ENCODE measurements at places on chromosomes 2 and 18. TPM values are rescaled to one million over a fixed set of nuclear protein-coding genes. Genes with fewer than 3 reads are reported as not detected.
A peak's percentile ranks its signal among the peaks of the same experiment; 100 is the strongest.

DNA sequence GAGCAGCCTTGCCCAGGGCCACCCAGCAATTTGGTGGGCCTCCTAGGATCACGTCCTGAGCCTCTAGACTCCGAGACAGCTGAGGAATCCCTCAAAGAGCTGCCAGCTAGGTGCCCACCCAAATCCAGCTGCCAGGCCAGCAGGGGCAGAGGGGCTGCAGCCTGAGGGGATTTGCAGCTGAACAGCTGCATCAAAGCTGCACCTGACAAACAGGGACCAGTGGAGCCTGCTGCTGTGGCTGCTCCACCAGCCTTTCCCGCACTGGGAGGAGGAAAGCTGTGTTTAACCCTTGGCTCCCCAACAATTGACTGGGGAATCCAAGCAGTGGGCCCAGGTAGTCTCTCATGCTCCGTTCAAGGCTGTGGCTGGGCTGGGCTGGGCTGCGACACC, 8.2 kb downstream of the ADRA2B start:
- DNase-seq: no peak

DNA sequence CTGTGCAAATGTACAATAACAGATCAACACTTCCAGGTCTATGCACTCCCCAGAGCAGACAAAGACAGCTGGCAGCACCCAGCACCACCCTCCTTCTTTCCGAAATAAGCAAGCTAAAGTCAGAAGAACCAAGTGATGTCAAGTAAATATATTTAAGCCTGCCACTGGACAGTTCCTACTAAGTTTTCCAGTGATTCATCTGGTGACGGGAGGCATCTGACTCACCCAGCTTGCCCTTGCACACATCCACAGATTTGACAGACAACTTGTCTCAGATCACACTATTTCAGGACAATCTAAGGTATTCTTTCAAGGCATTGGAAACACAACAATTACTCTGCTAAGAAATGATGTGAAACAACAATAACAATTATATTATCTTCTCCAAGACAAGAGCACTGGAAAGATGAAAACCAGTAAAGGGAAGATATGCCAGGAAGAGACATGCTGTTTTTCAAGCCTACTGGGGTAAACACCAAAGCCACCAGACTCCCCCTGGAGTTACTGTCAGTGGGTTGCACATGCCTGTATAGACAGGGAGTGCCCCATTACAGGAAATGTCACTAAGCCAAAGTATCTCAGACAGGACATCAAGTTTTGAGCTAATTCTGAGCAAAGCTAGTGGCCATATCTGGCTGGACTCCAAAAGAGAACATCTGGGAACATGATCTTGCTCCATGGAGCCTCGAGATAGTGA, 287.9 kb upstream of the KLHL29 start:
- DNase-seq: no peak

GALNT14 gene
- polyA plus RNA-seq: 2.4 TPM

GRCh38 chr2:177359836-177360595, 32.6 kb upstream of the AGPS start:
- DNase-seq: peak; percentile 38

- no peak for DNase-seq
Measured at GRCh38 chr2:152200565-152201465, 25.3 kb upstream of the STAM2 start.

ASXL3 gene
- 5.3 TPM for polyA plus RNA-seq

GRCh38 chr18:36697905-36698304, 130.9 kb downstream of the TPGS2 start:
- no peak for DNase-seq

NT5C1B gene
- polyA plus RNA-seq: 0.25 TPM

DNA sequence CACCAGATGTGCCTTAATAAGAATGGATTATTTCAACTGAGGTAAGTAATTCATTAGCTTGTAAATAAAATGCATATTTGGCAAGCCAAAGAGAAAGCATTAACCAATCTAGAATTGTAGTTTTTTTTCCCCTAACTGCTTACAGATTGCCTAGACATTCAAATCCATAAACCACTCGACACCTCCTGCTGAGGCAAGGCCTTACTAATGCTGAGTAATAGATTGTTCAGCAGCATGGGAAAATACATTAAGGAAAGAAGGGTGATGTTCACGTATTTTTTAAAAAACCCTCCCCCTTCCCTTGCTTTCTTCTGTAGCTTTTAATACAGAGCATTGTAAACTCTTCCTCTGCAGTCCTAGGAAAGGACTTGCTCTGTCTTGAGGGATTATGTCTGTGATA, 17.0 kb upstream of the LINC00305 start:
- DNase-seq: no peak

LDLRAD4 gene
- 9.3 TPM for polyA plus RNA-seq

GRCh38 chr2:119837759-119838158, 78.0 kb downstream of the PTPN4 start:
- no peak for DNase-seq

EGR4 gene
- not detected for polyA plus RNA-seq

DNA sequence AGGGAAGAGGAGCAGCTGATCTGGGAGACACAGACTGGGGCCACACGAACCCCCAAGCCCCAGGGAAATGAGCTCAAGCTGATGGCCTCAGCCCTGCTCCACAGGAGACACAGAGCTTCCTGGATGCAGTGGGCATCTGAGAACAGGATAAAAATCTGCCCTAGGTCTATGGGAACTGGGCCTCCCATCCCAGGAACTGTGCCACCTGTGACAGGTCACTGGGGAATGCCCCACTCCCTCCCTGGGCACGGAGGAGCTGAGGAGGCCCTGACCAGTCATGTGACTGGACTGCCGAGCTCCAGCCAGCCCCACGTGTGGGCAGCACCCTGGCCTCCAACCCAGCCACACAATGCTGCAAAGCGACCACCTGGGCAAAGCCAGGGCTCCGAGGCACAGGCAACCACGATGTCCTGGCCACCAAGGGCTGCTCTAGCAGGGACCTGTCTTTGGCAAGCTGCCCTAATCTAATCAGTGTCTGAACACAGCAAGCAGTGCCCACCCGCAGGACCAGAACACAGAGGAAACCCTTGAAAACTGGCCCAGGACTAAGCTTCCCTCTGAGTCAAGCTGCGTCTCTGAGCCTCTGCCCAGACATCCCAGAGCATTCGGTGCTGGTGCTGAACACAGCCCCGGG, 57.8 kb upstream of the ID2 start:
- DNase-seq: no peak

SERPINB12 gene
- 0.53 TPM for polyA plus RNA-seq

DNA sequence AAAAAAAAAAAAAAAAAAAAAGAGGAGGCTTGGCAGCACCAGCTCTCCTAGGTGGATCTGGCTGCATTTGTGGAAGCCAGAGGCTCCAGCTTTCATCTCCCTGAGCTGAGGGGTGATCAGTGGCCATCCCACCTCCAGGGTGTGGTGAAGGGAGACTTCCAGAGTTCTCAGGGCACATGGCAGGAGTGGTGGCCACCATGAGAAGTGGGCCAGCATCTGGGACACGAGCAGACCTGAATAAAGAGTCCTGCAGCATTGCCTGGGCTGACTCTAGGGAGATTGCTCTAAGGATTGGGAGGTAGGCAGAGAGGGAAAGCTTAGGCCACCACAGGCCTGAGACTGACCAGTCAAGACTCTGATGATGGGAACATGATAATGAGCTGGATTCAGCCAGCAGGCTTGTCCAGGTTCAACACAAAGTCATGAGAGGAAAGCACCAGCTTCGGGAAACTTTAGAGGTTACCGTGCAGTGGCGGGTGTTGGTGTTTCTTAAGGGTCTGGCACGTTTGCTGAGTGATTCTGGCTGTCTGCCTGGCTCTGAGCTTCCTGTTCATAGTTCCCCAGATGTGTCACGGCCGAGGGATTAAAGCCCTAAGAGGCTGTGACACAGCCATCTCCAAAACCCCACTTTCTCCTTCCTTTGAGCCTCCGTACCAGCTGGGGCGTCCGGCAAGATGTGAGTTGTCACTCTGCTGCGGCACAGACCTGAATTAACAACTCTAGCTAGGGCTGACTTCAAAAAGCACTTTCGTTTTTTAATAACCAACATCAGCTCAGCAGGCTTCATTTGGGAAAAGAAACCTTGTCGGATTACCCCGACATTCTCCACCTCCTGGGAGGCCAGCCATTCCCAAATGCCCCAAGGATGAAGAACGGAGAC, 38.3 kb upstream of the IL1R1 start:
- no peak for DNase-seq

- DNase-seq: peak; percentile 60
Measured at GRCh38 chr2:136108463-136108862, 9.5 kb downstream of the CXCR4 start.

GRCh38 chr2:204205538-204205937, 269.0 kb downstream of the ICOS start:
- no peak for DNase-seq

GRCh38 chr2:197708331-197708730, 3.2 kb downstream of the MARS2 start:
- DNase-seq: no peak

DNA sequence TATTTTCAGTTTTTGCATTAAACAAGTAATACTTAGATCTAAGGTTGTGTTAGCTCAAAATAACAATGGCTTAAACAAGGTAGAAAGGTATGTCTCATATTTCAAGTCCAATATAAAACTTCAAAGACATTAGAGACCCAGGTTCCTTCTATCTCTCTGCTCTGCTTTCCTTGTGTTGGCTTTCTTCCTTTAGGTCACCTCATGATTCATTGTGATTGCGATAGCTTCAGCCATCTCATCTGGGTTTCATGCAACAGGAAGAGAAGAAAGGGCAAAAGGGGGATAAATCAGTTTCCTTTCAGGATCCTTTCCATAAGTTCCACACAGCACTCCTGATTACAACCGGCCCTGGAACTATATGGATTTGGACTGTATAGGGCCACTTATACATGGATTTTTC, 16.0 kb upstream of the TBR1 start:
- no peak for DNase-seq

GRCh38 chr2:191325651-191326365, 80.6 kb downstream of the MYO1B start:
- no peak for DNase-seq

- no peak for DNase-seq
Measured at GRCh38 chr2:78109272-78109671, 587.1 kb upstream of the LRRTM4 start.

DNA sequence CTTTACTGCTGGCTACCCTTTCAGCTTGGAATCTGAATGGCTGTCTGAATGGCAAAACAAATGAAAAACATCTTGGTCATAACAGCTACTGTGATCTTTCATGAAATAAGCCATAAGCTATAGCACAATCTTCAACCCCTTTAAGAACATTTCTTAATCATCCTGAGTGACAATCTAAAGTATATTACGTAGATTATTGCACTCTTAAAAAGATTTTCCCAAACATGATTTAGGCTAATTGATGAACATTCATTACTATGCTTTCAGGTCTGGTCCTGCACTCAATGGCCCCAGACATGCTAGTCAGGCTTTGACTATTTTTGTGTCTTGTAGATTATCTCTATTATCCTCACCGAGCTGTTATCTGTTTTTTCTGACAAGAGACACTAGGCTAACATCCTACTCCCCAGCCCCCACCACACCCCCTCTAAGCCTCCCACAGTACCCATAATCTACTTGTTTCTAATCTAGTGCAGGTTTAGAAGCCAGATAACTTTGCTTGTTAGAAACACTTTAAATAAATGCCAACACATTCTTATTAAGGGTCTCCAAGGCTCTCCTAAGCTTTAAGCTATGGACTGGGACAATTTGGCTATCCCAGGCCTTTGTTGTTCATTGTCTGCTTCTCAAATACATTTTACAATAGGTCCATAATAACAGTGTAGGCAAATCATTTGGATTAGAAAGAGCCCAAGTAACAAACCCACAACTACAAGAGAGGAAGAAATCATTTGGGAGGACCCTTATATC, 4.2 kb downstream of the SMAD2 start:
- DNase-seq: no peak

DNA sequence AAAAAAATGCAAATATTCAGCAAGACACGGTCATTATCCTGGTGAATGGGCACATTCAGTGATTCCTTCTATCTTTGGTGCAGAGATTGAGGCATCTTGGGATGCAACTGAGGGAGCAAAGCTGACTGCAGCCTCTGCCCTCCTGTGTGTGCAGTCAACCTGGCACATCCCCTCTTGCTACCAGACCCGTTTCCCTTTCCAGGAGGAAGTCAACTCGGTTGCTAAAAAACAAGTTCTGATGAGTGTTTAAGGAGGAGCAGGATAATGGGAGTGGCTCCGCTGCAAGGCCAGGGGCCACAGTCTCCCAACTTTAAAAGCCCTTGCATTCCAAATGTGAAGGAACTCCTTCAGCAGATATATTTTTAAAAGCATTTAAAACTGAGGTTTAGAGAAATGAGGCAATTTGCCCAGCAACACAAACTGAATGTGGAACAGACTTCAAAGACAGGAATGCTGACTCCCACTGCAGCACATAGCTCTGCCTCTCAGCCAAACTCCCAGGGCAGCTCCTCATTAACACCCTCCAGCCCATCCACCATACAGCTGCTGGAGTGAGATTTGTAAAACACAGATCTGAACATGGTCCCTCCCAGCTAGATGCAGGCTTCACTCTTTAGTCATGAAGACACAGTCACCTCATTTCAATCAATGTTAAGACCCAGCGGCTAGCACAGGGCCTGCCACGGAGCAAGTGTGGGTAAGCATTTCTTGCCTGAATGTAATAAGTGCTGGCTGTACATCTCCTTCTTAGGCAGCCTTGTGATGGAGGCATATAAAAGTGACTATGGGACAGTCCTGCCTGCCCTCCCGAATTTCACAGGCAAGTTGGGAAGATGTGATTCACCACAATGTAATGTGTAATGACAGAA, 54.3 kb downstream of the VSNL1 start:
- no peak for DNase-seq

DNA sequence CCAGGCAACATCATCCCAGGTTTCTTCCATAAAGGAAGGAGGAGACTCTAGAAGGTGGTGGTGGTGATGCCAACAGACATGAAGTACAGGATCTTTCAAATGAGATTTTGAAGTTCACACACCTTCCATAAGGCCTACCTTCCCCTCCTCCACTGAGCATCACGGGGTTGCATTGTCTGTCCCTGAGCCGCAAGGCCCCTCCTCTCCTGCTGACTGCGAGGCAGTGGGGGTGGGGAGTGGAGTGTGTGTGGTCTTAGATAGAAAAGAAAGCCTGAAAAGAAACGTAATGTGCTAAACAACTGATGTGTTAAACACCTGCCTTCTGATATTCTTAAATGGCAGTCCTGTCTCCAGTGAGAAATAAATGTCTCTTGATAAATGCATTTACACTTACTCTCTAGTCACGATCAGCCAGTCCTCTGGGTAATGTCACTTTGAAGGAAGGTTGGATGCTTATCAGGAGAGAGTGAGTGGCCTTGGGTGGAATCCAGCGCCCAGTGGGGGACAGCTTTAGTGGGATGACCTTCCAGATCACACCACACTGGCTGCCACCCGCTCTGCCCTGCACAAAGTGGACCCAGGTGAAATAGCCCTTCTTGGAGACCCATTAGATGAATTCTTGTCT, 5.5 kb upstream of the SCYGR5 start:
- DNase-seq: no peak

DNA sequence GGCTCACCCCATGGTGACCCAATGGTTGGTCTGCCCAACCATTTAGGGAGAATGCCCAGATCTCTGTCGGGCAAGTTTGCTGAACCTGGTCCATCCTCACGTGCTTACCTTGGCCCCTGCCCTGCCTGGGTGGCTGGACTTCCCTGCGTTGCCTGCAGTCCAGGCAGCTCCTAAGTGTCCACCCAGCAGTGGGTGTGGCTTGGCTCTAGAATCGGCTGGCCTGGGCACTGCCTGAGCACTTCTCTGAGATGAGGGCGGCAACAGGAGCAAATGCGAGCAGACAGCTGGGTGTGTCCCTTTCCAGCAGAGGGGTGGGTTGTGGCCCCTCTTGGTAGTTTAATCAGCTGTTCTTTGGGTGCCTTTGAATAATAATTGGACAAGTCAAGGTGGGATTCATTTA, 11.3 kb downstream of the PCARE start:
- no peak for DNase-seq
